Kidney (tissue), 22 donors: ENCODE measurements at places on chromosomes 6 and 20.
A peak's percentile ranks its signal among the peaks of the same experiment; 100 is the strongest.

DNA sequence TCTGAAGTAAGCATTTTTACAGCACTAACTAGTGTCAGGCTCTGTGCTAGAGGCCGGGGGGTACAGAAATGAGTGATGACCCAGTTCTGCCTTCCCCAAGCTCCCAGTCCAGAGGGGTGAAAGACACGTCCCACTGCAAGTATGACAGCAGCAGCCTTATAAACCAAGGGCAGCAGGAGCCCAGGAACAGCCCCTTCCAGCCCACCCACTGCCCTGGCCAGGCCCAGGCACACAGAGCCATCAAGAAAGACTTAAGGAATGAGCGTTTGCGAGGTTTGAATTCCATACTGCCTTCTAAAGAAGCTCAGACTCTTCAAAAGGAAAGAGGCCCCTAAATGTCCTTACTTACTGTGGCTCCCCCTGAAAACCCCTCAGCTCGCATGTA lies 10.0 kb downstream of the TRERF1 start:
- H3K36me3 ChIP-seq: no peaks in the 10 kb centered on the region
- no peak overlapping the region for H3K27ac ChIP-seq
- no peak overlapping the region for H3K4me3 ChIP-seq
- DNase-seq: peak; percentile 25
- H3K4me1 ChIP-seq: peaks cover 15% of the 10 kb centered on the region
- no peaks in the 10 kb centered on the region for H3K27me3 ChIP-seq

- no peaks in the 10 kb centered on the region for H3K36me3 ChIP-seq
- no peaks in the 10 kb centered on the region for H3K4me1 ChIP-seq
- H3K4me3 ChIP-seq: no peak overlapping the region
- H3K27me3 ChIP-seq: no peaks in the 10 kb centered on the region
- H3K27ac ChIP-seq: no peak overlapping the region
Observed at GRCh38 chr6:165119231-165120020, 190.0 kb downstream of the C6orf118 start.

DNA sequence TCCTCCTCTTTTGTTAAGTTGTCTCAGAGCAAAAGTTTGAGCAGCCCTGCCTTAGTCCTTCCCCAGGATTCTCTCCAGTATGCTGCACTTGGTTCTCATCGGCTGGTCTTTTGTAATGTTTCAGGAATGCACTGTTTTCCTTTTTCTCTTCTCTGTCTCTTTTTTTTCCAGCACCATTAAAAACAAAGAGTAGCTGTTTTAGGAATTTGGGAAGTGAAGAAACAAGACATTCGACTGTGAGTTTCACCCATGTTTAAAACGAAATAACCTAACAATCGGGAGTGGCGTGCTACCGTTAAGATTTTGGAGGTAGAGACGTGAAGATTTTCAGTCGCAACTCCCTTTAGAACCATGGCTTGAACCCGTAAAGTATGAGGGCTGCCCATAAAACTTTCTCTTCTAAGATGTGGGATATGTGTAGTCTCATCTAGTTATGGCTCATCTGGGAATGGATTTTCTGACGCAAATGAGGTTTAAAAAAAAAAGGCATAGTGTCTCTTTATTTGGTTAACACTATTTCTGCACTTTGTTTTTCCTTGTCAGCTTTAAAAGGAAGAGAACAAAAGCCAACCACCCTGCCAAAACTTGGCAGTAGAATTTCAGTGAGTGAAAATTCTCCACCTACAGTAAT lies 35.9 kb upstream of the RAB23 start:
- H3K36me3 ChIP-seq: no peaks in the 10 kb centered on the region
- H3K4me1 ChIP-seq: peaks cover 6% of the 10 kb centered on the region
- H3K27me3 ChIP-seq: no peaks in the 10 kb centered on the region
- no peak for DNase-seq
- peak overlapping the region; percentile 36 for H3K27ac ChIP-seq
- peak overlapping the region; percentile 18 for H3K4me3 ChIP-seq

DNA sequence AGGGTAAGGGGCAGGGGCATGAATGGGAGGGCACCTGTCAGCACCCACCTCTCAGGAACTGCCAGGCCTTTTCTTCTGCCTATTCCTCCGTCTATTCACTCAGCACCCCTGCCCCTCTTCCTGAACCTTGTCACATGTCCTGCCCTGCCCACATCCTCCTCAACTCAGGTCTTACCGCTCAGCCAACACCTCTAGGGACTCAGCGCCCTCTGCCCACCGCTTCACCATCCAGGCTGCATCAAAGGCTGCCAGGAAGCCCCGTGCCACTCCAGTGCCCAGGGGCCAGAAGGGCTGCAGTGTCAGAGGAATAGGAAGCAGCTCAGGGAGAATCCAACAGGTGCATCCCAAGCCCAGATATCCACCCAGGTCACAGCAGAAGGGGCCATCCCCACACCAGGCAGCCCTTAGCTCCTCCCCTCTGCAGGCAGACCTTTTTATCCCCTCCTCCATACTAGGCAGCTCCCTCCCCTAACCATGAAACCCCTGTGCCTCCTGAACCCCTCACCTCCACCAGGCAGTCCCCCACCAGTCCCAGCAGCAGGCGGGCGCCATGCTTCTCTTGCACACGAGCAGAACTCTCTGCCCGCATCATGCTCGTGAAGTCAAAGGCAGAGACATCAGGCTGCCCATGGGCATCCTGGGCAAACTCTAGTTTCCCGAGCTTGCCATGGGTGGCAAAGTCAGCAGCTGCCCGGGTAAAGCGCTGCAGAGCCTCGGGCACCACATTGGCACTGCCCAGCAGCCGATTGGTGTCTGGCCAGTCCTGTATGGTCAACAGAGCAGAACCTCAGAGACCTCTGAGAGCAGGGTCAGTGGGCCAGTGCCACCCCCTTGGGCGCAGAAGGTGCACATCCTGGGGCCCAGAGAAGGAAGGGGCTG lies 5.5 kb downstream of the MICAL1 start:
- no peak for DNase-seq
- no peaks in the 10 kb centered on the region for H3K36me3 ChIP-seq
- H3K4me3 ChIP-seq: no peak overlapping the region
- no peaks in the 10 kb centered on the region for H3K4me1 ChIP-seq
- H3K27me3 ChIP-seq: no peaks in the 10 kb centered on the region

GRCh38 chr6:128822271-128822670 lies 60.7 kb upstream of the LAMA2 start:
- no peak for DNase-seq
- no peaks in the 10 kb centered on the region for H3K4me1 ChIP-seq
- H3K27me3 ChIP-seq: no peaks in the 10 kb centered on the region
- H3K36me3 ChIP-seq: no peaks in the 10 kb centered on the region
- H3K27ac ChIP-seq: no peak overlapping the region

- H3K4me1 ChIP-seq: no peaks in the 10 kb centered on the region
- no peak overlapping the region for H3K4me3 ChIP-seq
- no peak overlapping the region for H3K27ac ChIP-seq
- H3K36me3 ChIP-seq: no peaks in the 10 kb centered on the region
- H3K27me3 ChIP-seq: no peaks in the 10 kb centered on the region
Observed at GRCh38 chr20:47974234-47974878, 189.1 kb upstream of the SULF2 start.

DNA sequence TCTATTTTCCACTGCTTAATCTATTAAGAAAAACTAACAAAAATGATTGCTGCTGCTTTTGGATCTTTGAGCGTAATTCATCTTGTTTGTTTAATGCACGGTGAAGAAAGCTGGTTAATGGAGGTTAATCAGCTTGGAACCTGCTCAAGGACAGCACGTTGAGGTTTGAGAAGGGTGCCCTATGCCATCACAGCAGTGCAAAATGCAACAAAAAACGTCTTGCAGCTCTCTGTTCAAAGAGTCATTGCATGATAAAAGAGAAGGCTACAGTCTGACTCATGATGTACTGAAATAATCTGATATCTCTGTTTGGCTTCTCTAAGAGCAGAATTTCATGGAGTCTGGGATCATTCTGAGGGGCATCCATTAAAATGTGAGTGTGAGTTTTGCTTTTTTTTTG lies 80.6 kb upstream of the PREP start:
- H3K27me3 ChIP-seq: no peaks in the 10 kb centered on the region
- no peak overlapping the region for H3K4me3 ChIP-seq
- no peaks in the 10 kb centered on the region for H3K4me1 ChIP-seq

GRCh38 chr6:24357336-24358218 lies at the start of gene DCDC2:
TSS of gene DCDC2 (minus strand) at chr6:24358059. CDS start at chr6:24357750, 309 bp downstream.
- H3K36me3 ChIP-seq: no peaks in the 10 kb centered on the region
- H3K27ac ChIP-seq: peak within 1 kb of the TSS; percentile 73
- peak; percentile 92 for DNase-seq
- peaks cover 5% of the 10 kb centered on the region for H3K4me1 ChIP-seq
- no peaks in the 10 kb centered on the region for H3K27me3 ChIP-seq

GRCh38 chr20:44728801-44729443 lies 13.8 kb downstream of the CCN5 start:
- H3K4me3 ChIP-seq: no peak overlapping the region
- H3K27me3 ChIP-seq: no peaks in the 10 kb centered on the region
- H3K36me3 ChIP-seq: no peaks in the 10 kb centered on the region
- no peaks in the 10 kb centered on the region for H3K4me1 ChIP-seq
- DNase-seq: peak; percentile 79

DNA sequence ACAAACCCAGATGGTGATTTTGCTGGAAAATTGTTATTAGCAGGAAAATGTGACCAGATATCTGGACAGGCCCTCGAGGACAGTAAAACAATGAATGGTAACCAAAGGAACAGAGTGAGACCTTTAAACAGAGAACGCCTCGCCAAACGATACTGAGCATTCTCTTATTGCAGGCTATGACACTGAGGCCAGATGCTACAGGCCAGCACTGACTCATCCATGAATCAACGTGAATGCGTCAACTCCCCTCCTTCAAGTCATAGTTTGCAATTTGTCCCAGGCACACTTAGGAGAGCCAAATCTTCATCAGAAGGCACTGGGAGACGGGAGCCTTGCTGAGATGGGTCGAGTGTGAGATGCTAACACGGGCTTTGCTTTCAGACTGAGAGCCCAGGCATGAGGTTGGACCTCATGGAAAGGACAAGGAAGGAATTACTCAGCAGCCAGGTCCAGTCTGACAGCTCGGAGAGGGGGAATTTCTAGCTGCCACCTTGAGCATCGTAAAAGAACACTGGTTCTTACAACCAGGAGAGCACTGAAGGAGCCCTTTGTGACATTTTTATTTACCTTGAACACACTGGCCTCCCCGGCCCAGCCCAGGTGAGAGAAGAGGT lies 60.7 kb downstream of the BMP7 start:
- no peaks in the 10 kb centered on the region for H3K27me3 ChIP-seq
- H3K4me3 ChIP-seq: no peak overlapping the region
- peaks cover 3% of the 10 kb centered on the region for H3K4me1 ChIP-seq
- no peak overlapping the region for H3K27ac ChIP-seq

DNA sequence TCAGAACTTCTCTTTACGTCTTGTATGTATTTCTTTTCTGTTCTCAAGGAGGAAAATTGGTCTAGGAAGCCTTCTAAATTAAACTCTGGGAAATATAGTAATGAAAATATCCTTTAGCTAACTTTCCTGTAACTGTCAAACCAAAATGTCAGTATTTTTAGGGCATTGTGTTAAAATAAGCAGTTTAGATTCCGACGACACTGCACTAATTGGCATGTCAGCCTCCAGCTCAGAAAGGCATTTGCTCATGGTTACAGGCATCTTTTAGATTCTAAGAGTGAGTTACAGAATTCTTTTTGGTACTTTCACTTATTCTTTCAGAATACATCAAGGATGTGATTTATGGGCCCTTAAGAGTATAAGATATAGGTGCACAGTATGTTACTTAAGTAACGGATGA lies 26.1 kb upstream of the VAPB start:
- H3K4me3 ChIP-seq: no peak overlapping the region
- H3K27me3 ChIP-seq: no peaks in the 10 kb centered on the region
- H3K36me3 ChIP-seq: peaks cover 11% of the 10 kb centered on the region
- DNase-seq: no peak

DNA sequence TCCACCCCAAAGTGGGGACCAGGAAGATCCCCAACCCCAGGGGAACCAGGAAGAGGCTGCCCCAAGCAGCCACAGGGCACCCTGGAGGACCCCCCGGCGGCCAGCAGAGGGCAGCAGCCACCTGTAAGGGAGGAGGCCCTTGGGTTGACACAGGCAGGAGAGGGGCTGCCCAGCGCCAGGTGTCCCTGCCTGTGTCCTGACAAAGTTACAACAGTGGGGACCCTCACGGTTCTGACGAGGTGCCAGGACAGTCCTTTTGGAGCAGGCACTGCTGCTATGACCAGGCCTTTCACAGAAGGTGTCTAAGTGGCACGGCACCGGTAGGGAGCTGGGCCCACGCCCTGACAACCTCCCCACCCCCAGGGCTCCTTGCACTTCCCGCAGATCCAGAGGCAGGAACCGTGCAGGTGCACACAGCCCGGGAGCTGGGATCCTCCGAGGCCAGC lies 176.7 kb downstream of the BMP7 start:
- H3K4me1 ChIP-seq: no peaks in the 10 kb centered on the region
- peak; percentile 88 for DNase-seq
- no peak overlapping the region for H3K4me3 ChIP-seq
- no peaks in the 10 kb centered on the region for H3K27me3 ChIP-seq

DNA sequence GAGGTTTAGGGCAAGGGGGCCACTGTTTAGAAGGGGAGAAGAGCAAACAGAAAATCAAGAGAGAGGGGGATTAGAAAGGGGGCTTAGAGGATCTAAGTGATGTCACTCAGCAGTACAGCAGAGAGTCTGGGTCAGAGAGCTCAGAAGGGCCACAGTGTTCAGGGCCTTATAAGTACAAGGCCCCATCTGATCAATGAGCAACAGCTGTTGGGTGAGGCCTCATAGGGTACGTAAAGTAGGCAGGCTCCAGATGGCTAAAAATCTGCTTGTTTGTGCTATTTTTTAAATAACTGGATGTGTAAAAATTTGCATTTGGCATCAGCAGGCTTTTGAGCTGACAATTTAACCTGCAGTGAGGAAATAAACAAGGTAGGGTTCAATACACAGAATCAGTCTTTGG lies 149.8 kb downstream of the SH3BGRL2 start:
- no peak for DNase-seq
- H3K36me3 ChIP-seq: no peaks in the 10 kb centered on the region
- H3K27me3 ChIP-seq: no peaks in the 10 kb centered on the region
- H3K27ac ChIP-seq: no peak overlapping the region
